ENCODE measurements at places on chromosomes 5 and 9.

- DNase-seq: no peak
These were observed 24.0 kb upstream of the F2RL1 start for GRCh38 chr5:76794871-76795270.

GRCh38 chr5:134371834-134372340 lies 518 bp downstream of the UBE2B start:
- no peak for DNase-seq

DNA sequence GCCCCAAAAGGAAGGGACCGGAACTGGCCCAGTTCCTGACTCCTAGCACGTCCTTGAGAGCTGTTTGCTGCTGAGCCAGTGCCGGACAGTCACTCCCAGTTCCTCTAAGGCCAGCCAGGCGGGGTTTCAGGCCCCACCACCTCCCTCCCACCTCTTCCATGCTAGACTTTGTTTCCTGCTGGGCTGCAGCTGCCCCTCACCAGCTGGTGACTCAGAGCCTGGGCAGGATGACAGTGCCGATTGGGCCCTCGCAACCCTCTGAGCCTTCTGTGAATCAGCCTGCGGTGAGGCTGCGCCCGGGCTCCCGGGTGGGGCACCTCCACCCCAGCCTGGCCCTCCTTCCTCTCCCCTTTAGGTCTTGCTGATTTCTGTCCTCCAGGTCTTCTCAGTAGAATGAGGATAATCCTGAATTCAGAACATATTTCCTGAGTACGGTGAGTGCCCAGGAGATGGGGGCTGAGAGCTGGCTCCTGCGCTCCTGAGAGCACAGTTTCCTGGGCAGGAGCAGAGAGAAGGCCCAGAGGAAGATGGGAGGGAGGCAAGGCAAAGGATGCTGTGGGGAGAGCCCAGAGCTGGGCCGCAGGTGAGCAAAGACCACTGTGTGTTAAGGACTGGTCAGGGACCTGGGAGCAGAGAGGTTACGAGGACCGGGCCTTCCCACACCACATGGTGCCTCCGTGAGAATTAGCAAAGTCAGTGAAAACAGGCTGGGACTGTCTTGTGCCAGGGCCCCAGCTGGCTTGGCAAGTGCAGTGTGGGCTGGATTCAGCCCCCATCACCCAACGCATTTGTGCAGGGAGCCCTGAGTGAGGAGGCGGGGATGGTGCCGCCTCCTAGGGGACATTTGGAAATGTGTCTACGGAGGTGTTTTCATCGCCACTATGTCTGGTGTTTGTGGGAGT lies 32.9 kb upstream of the STXBP1 start:
- DNase-seq: peak; percentile 89

DNA sequence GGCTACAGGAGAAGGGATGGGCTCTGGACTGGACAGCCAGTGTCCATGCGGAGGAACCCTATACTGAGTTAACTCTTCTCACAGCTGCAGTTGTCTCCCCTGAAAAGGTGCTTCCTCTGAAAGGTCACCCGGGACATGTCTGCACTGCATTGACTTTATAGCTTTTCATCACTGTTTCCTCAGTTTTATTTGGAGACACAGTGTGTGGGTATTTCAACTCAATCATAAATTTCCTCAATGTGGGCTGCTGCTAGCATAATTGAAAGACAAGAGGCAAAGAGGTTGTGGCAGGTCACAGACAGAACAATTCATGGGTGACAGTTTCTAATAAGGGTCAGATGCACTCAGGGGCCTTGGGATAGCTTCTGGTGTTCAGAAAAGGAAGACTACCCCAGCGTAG lies 336.8 kb downstream of the KDM4C start:
- DNase-seq: no peak

DNA sequence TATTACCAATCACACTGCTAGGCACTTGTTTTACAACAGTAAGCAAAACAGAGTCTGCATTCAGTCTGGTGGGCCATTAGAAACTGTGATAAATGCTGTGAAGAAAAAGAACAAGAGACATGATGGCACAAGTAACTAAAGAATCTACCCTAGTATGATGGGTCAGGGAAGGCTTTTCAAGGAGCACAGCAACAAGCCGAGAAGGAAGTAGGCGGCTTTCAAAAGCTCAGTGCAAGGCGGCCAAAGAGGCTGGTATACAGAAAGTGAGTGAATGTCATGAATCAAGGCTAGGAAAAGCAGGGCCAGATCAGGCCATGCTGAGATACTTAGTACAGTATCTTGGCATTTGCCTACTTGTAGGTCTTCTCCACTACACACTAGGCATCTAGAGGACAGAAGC lies 76.4 kb downstream of the ECPAS start:
- no peak for DNase-seq

Measured in pulmonary artery endothelial cell (primary cell).